ENCODE measurements at places on chromosomes 4 and X.

DNA sequence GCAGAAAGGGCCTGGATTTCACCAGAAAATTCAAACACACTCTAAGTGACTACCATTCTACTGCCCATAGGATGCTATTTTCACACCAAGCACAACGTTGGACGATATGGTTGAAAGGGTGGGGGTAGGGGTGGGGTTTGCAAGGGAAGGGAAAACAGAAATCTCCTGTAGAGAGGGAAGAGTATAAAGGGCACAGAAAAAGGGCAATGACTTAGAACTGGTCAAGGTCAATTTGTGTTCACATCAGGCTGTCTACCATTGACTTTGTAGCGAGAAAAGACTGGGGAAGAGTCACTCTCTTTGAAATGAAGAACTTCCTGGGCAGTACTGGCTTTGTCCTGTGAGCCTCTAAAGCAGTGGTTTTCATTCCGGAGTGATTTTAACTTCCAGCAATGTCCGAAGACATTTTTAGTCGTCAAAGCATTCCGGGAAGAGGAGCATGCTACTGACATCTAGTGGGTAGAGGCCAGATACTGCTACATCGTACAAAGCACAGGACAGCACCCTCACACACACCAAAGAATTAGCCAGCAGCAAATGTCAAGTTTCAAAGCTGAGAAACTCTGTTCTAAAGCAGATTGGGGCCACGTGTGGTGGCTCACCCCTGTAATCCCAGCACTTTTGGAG, 48.4 kb upstream of the SLC7A3 start:
- DNase-seq = no peak

DNA sequence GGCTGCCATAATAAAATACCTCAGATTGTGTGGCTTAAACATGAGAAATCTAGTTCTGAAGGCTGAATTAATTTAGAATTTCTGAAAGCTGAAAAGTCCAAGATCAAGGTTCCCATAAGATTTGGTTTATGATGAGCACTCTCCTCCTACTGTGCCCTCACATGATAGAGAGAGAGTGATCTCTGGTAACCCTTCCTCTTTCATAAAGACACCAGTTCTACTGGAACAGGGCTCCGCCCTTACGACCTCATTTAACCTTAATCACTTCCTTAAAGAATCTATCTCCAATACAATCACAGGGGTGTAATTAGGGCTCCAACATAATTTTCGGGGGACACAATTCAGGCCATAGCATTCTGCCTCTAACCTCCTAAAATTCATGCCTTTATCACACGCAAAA, 194.0 kb upstream of the MAB21L2 start:
- DNase-seq = no peak

DNA sequence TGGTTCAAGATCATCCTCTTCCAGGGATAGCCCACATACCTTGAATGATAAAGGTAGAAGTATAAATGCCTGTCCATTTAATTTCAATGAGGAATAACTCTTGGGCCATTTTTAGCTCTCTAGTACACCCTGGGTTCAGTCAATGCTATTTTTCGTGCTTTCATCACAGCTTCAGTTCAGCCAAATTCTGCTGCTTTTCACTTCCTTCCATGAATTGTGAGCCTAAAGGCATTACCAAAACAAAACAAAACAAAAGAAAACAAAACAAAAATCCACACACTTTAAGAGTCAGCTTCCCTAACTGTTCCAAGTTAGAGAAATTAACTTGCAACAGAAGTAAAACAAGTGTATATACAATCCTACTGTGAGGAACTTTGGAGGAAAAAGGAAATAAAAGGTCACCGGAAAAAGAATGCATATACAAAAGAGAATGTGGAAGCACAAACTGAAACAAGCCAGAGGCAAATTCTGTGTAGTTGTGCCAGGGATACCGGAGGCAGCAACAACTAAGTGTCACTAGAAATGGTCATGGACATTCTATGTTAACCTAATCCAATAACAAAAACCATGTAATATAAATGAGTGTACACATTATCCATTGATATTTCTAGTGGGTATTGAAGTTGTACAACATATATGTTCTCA, 423.1 kb downstream of the KCTD8 start:
- DNase-seq = no peak

GRCh38 chrX:40267334-40268187, 169.8 kb upstream of the BCOR start:
- no peak for DNase-seq

- no peak for DNase-seq
These were observed 133.9 kb upstream of the ADAMTS3 start for GRCh38 chr4:72702948-72703347.

GRCh38 chr4:26707342-26707741, 123.5 kb downstream of the TBC1D19 start:
- DNase-seq = no peak

DNA sequence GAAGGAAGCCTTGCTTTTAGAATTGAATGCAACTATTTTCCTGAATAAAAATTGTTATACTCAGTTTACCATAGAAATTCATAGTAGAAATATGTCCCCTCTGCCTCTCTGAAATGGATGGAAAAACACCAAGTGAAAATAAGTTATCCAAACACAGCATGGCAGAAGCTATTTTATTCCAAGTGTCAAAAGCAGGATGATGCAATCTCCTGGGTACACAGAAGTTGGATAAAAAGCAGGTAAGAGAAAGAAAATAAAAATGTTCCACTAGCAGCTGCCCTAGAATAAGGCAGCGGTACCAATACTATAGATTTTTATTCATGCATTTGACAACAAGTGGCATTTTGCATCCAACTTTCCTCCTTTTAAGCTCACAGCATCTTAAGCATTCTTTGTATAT, 89.0 kb upstream of the TENT5D start:
- no peak for DNase-seq

- no peak for DNase-seq
These were observed 88.1 kb upstream of the C1QTNF7 start for GRCh38 chr4:15339737-15340136.

DNA sequence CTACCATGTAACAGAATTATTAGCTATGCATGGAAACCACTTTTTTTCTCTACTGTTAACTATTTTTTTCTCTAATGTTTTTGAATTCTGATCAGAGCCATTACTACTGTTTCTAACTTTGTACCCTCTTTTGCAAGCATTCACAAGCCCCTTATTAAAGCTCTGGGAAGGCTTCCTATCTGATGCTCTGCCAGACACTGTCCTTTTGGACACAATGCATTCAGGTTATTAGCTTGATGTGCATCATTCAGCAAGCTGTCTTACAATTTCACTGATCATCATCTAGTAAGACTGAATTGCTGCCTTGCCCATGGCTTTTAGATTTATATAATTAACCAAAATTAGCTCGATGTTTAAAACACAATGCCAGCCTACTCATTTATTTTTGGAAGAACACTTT, 155.1 kb downstream of the NR3C2 start:
- DNase-seq = no peak

GRCh38 chr4:139535228-139535870, 20.7 kb downstream of the SETD7 start:
- DNase-seq = no peak

DNA sequence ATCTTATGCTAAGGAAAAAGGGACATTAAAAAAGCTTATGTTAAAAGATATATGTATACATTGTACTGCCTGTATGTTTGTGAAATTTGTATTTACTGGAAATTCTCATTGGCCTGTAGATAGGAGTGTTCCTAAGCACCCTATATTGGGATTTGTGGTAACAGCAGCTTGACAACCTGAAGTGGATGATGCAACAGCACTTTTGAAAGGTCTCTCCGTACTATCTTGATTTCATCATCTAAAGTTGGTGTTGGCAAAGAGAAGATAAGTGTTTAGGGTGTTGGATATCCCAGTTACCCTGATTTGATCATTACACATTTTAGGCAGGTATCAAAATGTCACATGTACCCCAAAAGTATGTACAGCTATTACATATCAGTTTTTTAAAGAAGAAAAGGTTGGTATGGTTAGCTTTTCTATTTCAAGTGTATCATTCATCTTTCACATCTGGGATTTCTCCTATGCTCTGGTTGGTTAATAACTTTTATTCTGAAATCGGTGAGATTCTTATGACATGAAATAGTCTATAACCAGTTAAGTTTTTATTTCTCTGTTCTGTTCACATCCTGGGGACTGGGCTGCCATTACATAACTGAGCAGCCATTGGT, 10.3 kb downstream of the HADH start:
- no peak for DNase-seq

Measured in NAMALWA (cell line).